ENCODE measurements at places on chromosomes 4 and X.

DNA sequence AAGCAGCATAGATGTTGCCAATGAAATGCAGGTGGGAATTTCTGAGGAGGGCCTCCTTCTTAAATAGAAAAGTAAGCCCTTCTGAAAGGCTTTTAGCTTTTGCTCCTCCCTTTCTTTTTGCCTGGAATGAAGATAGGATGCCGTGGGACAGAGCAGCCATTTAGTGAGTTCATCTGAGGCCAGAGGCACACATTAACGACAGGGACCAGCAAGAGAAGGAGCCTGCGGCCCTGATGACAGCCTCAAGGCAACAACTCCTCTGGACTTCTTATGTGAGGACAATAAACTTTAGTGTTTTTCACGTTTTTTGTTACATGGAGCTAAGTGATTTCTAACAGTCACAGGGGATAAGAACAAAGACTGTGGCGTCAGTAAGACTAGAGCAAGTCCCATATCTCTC, 1.1 kb upstream of the BDH2 start:
- no peak for DNase-seq

- no peak for DNase-seq
Measured at GRCh38 chrX:5155301-5155700, 1073.4 kb downstream of the NLGN4X start.

GRCh38 chr4:20529691-20530090, 170.6 kb upstream of the PACRGL start:
- no peak for DNase-seq

DNA sequence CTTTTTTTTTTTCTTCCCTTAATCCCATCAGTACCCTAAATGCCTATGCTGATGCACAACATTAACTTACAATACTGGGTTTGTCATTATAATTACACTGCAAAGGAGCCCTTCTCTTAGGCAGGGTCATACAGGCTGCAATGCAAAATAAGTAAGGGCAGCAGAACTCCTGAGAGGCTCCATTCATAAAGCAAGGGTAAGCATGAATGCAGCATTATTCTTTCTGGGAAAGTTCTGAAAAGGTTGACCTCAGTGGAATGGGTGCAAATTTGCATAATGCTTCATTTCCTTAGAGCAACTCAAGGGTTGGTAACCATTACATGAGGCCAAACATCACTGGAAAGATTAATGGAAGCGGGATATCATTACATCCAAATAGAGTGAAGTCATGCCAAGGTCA, 789.2 kb downstream of the KLHL13 start:
- DNase-seq: no peak

DNA sequence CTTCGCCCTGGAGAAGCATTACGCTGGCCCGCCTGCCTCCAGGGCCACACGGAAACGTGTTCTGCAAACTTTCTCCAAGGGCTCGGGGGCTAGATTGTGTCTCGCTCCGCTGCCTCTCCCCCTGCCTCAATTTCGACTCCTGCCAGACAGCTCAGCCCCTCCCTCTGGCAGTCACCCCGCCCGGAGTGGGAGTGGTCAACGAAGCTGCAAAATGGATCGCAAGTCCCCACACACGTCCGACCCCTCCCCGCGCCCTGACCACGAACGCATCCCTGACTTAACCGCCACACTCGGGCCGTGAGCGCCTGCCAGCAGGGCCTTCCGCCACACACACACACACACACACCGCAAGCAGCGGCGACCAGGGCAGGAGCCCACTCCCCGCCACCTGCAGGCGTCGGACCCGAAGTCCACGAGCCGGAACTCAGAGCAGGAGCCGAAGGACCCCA, 47.0 kb upstream of the NKAP start:
- DNase-seq: no peak

DNA sequence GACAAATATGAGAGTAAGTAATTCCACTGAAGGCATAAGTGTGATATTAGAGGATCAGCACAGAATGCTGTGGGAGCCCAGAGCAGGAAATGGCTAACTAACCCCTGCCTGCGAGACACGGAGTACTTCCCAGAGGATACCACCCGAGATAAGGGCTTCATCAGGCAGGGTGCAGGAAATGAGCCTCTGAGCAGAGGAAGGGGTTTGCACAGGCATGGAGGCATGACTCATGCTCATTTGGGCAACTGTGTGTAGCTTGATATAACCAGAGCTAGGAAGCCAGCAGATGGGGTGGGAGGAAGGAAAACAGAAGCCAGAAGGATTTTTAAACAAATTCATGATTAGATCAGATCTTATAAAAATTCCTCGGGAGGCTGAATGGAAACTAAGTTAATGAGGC, 70.0 kb upstream of the TSPAN5 start:
- DNase-seq: no peak

DNA sequence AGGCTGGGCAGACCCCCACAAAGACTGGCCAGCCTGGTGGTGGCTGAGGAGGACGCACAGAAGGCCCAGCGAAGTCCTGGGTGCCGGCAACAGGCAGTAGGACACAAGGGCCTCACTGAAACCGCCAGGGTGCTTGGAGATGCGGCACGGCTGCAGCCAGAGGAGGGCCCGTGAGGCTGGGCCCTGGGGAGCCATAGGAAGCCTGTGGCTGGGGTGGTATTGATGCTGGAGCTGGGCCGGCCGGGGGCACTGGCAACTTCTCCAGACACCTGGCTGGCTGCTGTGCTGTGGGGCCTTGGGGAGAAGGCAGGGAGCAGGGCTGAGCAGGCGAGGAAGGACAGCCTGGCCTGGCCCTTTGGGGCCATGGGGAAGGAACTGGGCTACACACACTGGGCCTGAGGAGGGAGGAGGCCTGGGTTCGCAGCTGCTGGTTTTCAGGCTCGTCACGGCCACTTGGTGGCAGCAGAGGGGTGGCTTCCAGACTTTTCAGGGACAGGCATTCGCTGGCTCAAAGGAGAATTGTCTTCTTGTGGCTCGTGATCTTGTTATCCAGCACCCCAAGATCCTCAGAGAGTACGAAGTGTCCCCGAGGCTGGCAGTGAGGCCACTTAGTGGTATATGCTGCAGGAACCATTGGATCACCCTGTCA, 37.2 kb downstream of the ATP2B3 start:
- peak; percentile 14 for DNase-seq

- no peak for DNase-seq
Measured at GRCh38 chr4:112099701-112100297, 45.5 kb upstream of the FAM241A start.

- DNase-seq: no peak
Measured at GRCh38 chr4:59571805-59572430, 1628.2 kb upstream of the ADGRL3 start.

DNA sequence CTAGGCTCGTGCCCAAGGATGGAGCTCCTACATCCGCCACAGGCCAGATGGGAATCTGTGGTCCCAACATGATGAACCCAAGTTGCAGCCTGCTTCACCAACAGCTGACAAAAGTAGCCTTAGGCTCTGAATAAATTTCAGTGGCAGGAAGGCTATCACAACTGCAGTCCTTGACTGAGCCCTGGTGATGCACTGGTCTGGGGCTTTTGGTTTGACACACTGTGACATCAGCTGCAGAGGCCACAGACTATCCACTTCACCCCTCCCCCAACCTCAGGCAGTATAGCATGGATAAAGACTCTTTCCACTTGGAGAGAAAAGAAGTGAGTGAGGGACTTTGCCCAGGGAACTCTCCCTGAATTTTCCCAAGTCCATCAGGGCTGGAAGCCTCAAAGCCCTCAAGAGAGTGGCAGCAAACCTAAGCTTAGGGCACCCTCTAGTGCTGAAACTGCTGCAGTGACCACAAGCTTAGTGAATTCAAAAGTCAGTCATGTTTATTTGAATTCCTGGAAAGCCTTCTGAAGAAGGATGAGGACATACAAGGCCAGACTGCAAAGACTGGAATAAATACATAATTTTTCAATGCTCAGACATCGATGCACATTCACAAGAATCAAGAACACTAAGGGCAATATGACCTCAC, 135.0 kb upstream of the TENT5D start:
- DNase-seq: no peak

- no peak for DNase-seq
Measured at GRCh38 chr4:26235500-26235899, 85.3 kb upstream of the RBPJ start.

DNA sequence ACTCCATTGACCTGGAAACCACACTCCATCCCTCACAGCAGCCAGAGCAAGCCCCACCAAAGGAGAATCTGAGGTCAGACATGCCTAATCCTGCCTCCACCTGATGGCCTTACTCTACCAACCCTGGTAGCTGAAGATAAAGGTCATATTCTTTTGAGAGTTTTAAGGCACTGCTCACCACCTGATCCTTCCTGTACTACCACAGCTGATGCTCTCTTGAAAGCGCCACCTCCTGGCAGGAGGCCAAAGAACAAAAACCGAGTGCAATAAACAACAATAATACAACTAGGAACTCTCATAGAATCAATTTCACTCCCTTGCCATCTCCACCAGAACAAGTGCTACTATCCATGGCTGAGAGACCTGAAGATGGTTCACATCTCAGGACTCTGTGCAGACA, 301.6 kb downstream of the NAF1 start:
- no peak for DNase-seq

- DNase-seq: no peak
Measured at GRCh38 chrX:49912861-49913260, 9.5 kb upstream of the CLCN5 start.

All from stimulated activated CD8-positive, alpha-beta memory T cell treated with anti-CD3 and anti-CD28 coated beads, Interleukin-15, amount 100 ng/mL, for 24 hours (primary cell).